ENCODE measurements at places on chromosomes 13 and 19.

GRCh38 chr13:67208552-67208951, 21.6 kb downstream of the PCDH9 start:
- no peak for DNase-seq

GRCh38 chr19:38044267-38045111, 137.5 kb downstream of the SIPA1L3 start:
- DNase-seq, result no peak

- no peak for DNase-seq
Observed at GRCh38 chr13:84802073-84802472, 919.8 kb upstream of the SLITRK1 start.

DNA sequence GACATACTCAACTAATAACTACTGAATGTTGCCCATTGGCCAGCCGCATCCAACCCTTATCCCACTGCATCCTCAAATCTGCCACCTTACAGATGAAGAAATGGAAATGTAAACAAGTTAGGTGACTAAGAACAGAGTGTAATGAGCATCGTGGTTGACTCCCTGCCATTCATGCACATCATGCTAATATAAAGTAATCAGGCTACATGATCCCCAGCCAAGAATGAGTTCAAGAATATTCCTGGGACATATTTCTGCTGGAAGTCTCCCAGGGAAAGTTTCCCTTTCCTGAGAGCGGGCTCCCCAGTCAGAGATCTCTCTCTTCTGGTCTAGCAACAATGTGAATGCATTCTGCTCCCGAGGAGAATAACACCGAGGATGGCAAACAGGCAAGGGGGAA, 55.9 kb upstream of the SERP2 start:
- no peak for DNase-seq

GRCh38 chr13:105084931-105085330, 1450.5 kb downstream of the EFNB2 start:
- no peak for DNase-seq

DNA sequence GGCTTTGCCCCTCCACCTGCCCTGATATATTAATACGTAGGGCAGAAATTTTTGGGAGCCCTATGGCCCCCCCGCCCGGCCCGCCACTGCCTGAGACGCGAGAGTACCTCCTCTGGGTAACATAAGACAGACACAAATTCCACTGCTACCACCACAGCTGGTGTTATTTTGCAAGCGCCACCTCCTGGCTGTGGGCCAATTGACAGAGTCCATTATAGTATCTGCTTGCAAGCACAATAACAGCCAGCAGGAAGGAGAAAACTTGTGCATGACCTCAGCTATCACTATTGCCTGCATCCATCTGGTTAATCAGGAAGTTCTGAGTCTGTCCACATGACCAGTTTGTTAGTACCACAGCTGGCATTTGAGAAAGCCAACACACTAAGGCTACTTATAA, 25.3 kb upstream of the OR10H2 start:
- no peak for DNase-seq

GRCh38 chr13:34587576-34587975, 354.5 kb upstream of the NBEA start:
- no peak for DNase-seq

DNA sequence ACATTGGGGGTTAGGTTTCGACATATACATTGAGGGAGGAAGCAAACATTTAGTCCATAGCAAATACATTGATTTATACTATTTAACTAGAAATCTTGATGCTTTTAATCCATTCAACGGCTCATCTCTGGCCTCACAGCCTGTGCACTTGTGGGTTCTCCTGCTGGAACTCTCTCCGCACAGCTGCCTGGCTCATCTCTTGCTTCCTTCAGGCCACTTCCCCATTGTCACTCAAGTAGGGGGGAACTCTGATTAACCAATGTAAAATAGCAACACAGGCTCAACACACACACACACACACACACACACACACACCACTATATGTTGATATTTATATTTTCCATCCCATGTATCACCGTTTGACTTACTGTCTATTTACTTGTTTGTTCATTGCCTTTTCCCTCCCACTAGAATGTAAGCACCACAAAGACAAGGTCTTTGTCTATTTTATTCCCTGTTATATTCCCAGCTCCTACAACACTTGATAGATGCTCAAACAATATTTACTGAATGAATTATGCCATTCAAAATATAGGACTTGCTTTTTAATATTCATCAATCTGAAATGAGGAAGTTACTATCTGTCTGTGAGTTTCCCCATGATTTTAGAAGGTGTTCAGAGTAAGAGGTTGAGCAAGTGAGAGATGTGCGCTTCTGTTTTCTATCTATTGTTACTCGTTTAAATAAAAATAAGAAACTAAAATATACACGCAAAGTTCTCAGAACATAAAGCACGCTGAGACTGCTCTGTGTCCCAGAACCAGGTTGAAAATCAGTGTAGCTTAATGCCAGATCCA, 29.8 kb upstream of the PABPC3 start:
- no peak for DNase-seq

DNA sequence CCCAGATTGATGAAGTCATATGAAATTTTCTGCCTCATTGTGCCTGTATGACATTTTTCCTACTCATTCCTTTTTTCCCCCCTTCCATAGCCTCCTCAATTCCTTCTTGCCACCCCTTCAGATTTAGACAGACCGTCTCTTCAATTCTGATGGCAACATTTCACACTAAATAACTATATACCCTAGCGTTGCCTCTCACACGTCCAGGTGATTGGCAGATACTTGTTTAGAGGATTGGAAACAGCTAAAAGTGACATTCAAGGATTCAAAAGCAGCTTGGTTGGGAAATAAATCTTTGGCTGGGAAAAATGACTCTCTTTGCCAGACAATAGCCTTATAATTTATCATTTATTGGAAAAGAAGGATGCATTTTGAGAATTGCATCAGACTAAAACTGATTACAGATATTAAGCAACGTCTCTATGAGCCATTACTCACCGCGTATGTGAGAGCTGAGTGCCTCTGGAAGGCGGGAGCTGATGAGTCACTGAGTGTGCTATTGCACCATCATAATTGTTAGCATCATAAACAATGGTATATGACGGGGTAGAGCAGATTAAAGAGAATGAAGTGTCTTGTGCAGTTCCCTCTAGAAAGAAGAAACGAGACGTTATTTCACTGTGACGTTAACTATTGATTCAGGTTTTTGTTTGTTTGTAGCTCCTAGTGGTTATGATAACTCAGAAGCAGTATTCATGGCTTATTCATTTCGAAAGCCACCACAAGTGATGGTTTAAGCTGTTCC, 61.1 kb upstream of the FAM216B start:
- no peak for DNase-seq

GRCh38 chr19:11130824-11131455, 24.6 kb downstream of the SPC24 start:
- peak; percentile 40 for DNase-seq

- DNase-seq, result no peak
Observed at GRCh38 chr19:18743784-18744418, 47.2 kb downstream of the COMP start.

- no peak for DNase-seq
Observed at GRCh38 chr19:31261019-31261602, 88.1 kb downstream of the TSHZ3 start.

DNA sequence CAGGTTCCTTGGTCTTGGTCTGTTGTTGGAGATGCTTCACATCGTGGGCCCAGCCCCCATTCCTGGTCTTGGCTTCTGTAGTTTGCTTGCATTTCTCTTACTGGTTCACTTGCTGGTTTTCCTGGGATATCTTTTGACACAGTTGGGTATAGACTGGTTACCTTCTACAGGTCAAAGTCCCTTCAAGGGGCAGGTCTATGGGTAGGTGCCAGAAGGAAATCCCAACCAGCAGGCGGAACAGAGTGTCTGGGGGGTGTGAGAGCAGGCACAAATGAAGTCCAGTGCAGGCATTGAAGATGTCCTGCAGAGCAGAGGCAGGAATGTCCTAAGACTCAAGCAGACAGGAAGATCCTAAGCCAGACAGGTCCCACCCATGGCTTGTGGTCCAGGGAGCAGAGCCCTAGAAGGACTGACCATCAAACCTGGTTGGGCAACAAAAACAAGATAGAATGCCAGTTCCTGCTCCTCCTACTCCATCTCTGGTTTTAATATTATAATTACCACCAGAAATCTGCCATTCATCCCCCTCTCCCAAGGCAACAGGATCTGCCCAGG, 17.7 kb upstream of the WASF3 start:
- no peak for DNase-seq

DNA sequence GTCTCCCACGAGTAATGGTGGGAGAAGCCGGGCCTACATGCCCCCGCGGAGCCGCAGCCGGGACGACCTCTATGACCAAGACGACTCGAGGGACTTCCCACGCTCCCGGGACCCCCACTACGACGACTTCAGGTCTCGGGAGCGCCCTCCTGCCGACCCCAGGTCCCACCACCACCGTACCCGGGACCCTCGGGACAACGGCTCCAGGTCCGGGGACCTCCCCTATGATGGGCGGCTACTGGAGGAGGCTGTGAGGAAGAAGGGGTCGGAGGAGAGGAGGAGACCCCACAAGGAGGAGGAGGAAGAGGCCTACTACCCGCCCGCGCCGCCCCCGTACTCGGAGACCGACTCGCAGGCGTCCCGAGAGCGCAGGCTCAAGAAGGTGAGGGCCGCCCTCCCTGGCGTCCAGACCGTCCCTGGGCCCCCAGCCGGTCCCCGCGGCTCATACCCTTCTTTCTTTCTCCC, 1.4 kb upstream of the USF2 start:
- DNase-seq, result no peak

DNA sequence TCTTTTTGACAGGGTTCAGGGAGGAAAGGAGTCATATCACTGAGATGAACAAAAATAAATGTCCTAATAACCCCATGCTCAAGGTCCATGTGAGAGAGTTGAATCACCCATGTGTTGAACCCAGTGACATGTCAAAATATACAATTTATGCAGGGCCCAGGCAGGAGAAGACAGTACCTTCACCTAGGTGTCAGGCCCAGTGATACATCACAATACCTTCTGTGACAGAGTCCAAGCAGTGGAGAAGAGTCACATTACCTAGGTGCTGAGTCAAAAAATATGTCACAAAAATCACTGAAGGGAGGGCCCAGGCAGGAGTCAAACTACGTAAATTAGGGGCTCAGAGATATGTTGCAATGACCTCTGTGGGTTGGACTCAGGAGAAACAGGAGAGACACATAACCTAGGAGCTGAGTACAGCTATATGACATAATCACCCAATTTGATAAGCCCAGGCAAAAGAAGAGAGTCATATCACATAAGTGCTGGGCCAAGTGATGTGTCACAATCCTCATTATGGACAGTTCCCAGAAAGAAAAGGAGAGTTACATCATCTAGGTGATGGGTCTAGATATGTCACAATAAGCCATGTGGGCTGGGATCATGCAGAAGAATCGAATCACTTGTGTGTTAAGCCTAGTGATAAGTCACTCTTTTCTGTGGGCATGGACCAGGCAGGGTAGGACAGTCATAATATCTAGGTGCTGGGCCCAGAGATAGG, 13.8 kb upstream of the ZNF724 start:
- DNase-seq, result no peak

- DNase-seq, result no peak
Observed at GRCh38 chr19:57192077-57192420, 749 bp downstream of the ZNF264 start.

DNA sequence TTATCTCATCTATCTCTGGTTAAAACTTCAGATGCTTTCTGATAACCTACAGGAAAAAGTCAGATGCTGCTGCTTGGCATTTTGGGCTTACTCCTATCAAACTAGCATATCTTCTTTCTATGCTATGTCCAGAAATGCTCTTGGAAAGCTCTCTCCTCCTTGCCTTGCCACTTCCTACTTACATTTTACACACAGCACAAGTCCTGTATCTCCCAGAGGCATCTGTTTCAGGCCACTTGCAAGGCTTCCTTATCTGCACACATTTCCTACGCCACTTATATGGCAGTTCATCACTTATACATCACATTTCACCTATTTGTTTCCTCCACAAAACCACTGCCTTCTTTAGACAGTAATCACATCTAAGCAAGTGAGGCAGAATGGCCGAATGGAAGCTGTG, 220.3 kb downstream of the DNAJC15 start:
- DNase-seq, result no peak

- no peak for DNase-seq
Observed at GRCh38 chr13:20945952-20946383, 43.4 kb upstream of the XPO4 start.

DNA sequence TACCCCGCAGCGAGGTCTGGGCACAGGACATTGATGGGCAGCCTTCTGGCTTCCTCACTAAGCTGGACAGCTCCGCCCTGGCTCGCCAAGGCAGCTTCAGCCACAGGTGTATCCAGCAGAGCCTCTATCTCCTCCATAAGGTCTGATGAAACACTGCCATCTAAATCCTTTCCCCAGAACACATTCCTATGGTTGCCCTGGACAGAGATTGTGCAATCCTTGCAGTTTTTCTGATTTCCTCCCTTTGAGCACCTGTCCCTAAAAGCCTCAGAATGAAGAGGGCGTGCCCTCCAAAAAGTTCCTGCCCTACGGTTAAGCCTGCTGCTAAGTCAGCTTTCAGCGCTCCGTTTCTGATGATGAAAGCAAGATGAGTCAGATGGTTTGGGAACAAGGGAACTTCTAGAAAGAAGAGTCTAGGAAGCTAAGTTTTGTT, 21.0 kb downstream of the CLEC4M start:
- DNase-seq, result no peak

GRCh38 chr13:22161871-22162270, 491.0 kb downstream of the FGF9 start:
- DNase-seq, result no peak

DNA sequence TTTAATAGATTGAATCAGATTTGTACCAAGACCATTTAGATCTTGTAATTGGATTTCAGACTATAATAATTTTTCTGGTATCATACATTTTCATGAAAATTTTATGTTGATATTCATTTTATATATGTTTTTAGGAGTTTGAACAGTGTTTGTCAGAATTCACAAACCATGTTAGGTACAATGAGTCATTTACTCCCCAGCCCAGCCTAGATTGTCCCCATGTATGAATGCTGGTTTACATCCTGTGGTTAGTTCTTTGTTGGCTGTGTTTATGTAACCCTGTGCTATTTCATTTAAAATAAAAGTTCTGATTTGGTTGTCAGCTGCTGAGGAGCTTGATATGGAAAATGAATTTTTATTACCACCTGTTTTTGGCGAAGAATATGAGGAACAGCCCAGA, 96.7 kb downstream of the GJA3 start:
- DNase-seq, result no peak

DNA sequence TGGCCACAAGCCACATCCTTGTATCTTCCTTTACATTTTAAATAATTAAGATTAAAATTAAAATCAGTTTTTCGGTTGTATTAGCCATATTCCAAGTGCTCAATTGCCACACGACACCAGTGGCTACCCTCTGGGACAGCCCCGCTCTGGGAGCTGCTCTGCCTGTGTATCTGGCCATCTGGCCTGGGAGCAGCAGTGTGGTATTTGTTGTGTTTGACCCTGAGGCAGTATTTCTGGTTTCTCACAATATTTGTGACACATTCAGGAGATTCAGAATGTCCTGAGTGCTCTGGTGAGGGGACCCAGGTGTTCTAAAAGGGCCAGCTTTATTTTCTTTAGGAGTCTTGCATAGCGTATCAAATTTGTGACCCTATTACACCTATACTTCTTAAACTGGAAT, 179.0 kb downstream of the SUCLA2 start:
- no peak for DNase-seq

Data from right renal cortex interstitium (tissue), 3 donors.